Hematopoietic multipotent progenitor cell (in vitro differentiated cells): ENCODE measurements at places on chromosomes 12 and 14.

DNA sequence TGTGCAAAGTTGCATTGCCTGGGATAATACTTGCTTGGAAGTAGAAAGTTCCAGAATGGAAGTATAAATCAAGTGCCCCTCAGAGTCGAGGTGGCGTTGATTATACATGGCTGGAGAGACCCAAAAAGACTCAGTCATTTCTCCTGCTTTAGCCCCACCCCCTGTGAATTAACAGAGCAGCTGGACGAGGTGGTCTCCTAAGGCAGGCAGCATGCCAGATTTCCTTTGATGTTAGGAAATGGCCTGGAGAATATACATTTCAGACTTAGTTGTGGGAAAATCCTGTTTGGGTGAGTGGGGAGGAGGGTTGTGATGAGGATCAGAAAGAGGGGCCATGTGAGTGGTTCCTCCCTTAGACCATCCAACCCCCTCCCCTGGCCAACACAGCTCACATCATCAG lies 406.1 kb upstream of the TMPO start:
- no peak for DNase-seq

GRCh38 chr12:80129895-80130530 lies 30.7 kb downstream of the OTOGL start:
- no peak for DNase-seq

- no peak for DNase-seq
Measured at GRCh38 chr12:52655251-52655650, 3.2 kb upstream of the KRT2 start.

- DNase-seq: no peak
Measured at GRCh38 chr12:109695961-109696461, 17.6 kb upstream of the FAM222A start.
